ENCODE measurements at places on chromosomes 1 and 21. TPM values are rescaled to one million over a fixed set of nuclear protein-coding genes. Genes with fewer than 3 reads are reported as not detected.
A peak's percentile ranks its signal among the peaks of the same experiment; 100 is the strongest.

The ELF3 gene
- total RNA-seq, result 0.10 TPM

The SLC6A17 gene
- not detected for total RNA-seq

The XCL2 gene
- total RNA-seq, result not detected

GRCh38 chr21:33937931-33938339 is 22.3 kb upstream of the ATP5PO start:
- H3K27me3 ChIP-seq, result no peaks in the 10 kb centered on the region
- DNase-seq, result no peak
- no peak overlapping the region for H3K27ac ChIP-seq
- H3K36me3 ChIP-seq, result no peaks in the 10 kb centered on the region

- peaks cover 11% of the 10 kb centered on the region for H3K4me1 ChIP-seq
- H3K36me3 ChIP-seq, result peaks cover 18% of the 10 kb centered on the region
- no peaks in the 10 kb centered on the region for H3K27me3 ChIP-seq
- no peak overlapping the region for H3K4me3 ChIP-seq
These were observed 11.5 kb downstream of the DENND1B start for GRCh38 chr1:197763769-197764168.

DNA sequence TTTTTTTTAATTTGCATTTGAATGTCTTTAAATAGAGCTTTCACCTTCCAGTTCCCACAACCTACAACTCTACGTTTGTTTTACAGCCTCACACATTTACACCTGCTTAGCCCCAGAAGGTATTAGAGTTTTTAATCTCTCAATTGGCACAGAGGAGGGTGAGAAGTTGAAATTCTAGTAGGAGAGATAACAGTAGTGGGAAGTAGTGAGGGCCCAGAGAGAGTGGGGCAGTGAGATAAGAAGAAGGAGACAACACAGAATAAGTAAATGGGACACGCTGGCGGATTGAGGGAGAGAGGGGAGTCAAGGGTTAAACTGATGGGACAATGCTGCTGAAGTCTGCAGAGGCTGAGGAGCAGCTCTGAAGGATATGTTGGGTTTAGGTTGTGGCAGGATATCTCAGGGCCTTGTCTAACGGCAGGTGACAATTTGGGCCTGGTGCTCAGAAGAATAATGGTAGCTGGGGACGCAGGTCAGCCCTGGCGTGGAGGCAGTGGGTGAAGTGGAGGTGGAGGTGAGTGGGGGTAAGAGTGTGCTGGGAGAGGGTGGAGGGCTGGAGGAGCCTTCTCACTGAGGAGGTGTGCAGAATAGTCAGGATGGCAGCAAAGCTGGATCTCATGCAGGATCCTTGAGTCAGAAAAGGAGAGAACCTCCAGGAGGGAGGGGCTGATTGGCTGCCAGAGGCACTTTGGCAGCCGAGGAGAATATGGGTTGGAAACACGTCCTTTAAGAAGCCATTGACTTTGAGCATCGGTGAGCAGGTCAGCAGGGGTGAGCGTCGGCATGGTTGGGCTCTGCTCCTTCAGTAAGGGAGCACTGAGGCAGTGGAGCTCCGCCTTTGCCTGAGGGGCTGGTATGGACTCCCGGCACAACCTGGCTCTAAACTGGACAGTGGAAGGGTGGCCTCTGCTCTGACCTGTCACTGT is 72.9 kb downstream of the SYT6 start:
- DNase-seq, result no peak
- no peak overlapping the region for H3K27ac ChIP-seq
- H3K4me3 ChIP-seq, result no peak overlapping the region
- H3K27me3 ChIP-seq, result peaks cover 21% of the 10 kb centered on the region
- no peaks in the 10 kb centered on the region for H3K4me1 ChIP-seq
- H3K36me3 ChIP-seq, result no peaks in the 10 kb centered on the region

DNA sequence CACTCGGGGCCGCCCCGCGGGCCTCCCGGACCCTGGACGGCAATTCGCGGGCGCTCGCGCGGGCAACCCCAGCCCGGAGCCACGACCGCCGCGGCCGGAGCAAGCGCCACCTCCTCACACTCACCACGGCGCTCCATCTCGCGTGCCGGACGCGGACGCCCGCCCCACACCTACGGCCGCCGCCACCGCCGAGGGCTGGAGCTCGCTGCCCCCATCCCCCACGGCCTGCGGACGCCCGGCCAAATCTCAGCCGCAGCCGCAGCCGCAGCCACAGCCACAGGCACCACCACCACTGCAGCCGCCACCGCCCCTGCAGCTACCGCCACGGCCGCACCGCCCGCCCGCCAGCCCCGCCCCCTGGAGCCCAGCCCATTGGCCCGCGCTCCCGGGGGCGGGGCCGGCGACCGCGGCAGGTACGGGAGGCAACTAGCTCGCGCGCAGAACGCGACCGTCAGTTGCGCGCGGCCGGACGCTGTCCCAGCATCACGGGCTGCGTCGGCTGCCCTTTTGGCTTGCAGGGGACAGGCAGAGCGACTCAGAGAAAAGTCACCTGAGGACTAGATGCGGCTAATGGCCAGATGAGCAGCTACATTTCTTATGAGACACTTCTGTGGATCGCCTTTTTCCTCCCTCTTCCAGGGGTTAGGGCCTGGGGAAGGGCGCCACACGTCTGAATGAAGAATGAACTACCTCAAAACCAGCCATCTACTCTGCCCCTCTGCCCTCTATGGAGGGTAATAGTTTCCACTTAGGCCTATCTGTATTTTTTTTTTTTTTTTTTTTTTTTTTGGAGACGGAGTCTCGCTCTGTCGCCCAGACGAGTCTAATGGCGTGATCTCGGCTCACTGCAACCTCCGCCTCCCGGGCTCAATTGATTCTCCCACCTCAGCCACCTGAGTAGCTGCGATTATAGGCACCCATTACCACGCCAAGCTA is at the start of gene ARHGAP29:
TSS of gene ARHGAP29 (minus strand) at position 294 of the 936 bp plus-strand sequence. CDS start 5,973 bp downstream, outside the sequence.
- peak within 1 kb of the TSS; percentile 95 for H3K4me3 ChIP-seq
- peak within 1 kb of the TSS; percentile 90 for H3K27ac ChIP-seq
- no peaks in the 10 kb centered on the region for H3K27me3 ChIP-seq
- peak; percentile 80 for DNase-seq
- H3K4me1 ChIP-seq, result peaks cover 39% of the 10 kb centered on the region
- H3K36me3 ChIP-seq, result peaks cover 7% of the 10 kb centered on the region

DNA sequence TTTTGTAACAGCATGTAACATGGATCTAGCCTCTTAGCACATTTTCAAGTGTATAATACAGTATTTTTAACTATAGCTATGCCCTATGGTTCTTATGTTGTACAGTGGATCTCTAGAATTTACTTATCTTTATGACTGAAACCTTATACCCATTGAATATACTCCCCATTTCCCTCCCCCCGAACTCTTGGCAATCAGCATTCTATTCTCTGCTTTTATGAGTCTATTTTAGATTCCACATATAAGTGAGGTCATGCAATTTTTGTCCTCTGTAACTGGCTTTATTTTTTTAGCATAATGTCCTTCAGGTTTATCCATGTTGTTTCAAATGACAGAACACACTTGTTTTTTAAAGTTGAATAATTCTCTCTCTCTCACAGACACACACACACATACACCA is 3.1 kb upstream of the GBP6 start:
- H3K4me1 ChIP-seq, result peaks cover 16% of the 10 kb centered on the region
- H3K27ac ChIP-seq, result no peak overlapping the region
- H3K27me3 ChIP-seq, result no peaks in the 10 kb centered on the region
- no peak for DNase-seq
- H3K36me3 ChIP-seq, result no peaks in the 10 kb centered on the region

- no peak overlapping the region for H3K27ac ChIP-seq
- peaks cover 49% of the 10 kb centered on the region for H3K27me3 ChIP-seq
- DNase-seq, result no peak
- H3K36me3 ChIP-seq, result no peaks in the 10 kb centered on the region
- H3K4me3 ChIP-seq, result no peak overlapping the region
- peaks cover 8% of the 10 kb centered on the region for H3K4me1 ChIP-seq
These were observed 13.1 kb downstream of the BRINP2 start for GRCh38 chr1:177183836-177184235.

- H3K4me1 ChIP-seq, result peaks cover 7% of the 10 kb centered on the region
- peaks cover 84% of the 10 kb centered on the region for H3K36me3 ChIP-seq
- no peak overlapping the region for H3K4me3 ChIP-seq
- DNase-seq, result no peak
These were observed 34.3 kb upstream of the PSMG1 start for GRCh38 chr21:39217356-39218081.

GRCh38 chr1:152110860-152111514 is 4.3 kb downstream of the TCHH start:
- peak; percentile 71 for DNase-seq
- H3K36me3 ChIP-seq, result no peaks in the 10 kb centered on the region
- no peak overlapping the region for H3K27ac ChIP-seq
- H3K27me3 ChIP-seq, result no peaks in the 10 kb centered on the region

DNA sequence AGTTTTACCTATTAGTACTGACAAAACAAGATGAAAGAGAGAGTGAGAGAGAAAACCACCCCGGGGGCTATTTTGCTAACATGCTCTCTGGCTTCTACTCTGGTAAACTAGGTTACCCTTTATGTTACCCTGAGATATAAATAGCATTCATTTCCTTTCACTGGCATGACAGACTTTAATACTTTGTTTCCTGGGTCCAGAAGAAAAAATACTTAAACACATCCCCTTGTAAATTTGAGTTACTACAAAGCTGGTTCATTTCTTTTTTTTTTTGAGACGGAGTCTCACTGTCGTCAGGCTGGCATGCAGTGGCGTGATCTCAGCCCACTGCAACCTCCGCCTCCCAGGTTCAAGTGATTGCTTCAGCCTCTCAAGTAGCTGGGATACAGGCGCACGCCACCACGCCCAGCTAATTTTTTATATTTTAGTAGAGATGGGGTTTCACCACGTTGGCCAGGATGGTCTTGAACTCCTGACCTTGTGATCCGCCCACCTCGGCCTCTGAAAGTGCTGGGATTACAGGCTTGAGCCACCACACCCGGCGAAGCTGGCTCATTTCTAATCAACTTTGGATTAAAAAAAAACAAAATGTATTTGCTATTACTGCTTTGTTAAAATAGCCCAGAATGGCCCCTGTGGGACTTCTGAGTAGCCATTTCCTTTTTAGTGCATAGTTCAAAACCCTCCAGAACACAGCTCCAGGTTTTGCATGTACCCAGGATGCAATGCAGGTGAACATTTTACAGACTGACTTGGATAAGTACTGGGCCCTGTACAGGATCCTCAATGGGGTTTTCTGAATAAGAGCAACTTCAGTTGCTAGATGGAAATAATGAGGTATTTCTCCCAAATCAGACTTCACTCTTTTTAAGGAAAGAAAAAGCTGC is 20.6 kb downstream of the INPP5B start:
- no peaks in the 10 kb centered on the region for H3K27me3 ChIP-seq
- DNase-seq, result no peak
- peaks cover 12% of the 10 kb centered on the region for H3K4me1 ChIP-seq
- H3K27ac ChIP-seq, result no peak overlapping the region
- no peak overlapping the region for H3K4me3 ChIP-seq

- H3K27me3 ChIP-seq, result peaks cover 25% of the 10 kb centered on the region
- H3K27ac ChIP-seq, result no peak overlapping the region
- H3K4me3 ChIP-seq, result no peak overlapping the region
These were observed 4.6 kb downstream of the NTRK1 start for GRCh38 chr1:156865258-156865657.

All from MCF 10A (cell line).